ENCODE measurements at places on chromosomes 3 and 15. TPM values are rescaled to one million over a fixed set of nuclear protein-coding genes. Genes with fewer than 3 reads are reported as not detected.
A peak's percentile ranks its signal among the peaks of the same experiment; 100 is the strongest.

LSMEM2 gene
- total RNA-seq: not detected

GOLGA8R gene
- total RNA-seq: 0.69 TPM

HYPK gene
- 19.7 TPM for total RNA-seq

ATP8B4 gene
- 2.8 TPM for total RNA-seq

EPHB1 gene
- total RNA-seq: 2.1 TPM

IQCF5 gene
- total RNA-seq: not detected

MED12L gene
- total RNA-seq: 2.7 TPM

TAGLN3 gene
- not detected for total RNA-seq

COLQ gene
- total RNA-seq: 5.1 TPM

ARNT2 gene
- total RNA-seq: not detected

LTK gene
- 2.0 TPM for total RNA-seq

MITF gene
- 0.44 TPM for total RNA-seq

EXD1 gene
- not detected for total RNA-seq

CADPS gene
- total RNA-seq: not detected

RASL12 gene
- total RNA-seq: not detected

GRCh38 chr3:198032039-198032936 is 72.3 kb downstream of the LMLN start:
- no peaks in the 10 kb centered on the region for H3K36me3 ChIP-seq
- DNase-seq: no peak

DNA sequence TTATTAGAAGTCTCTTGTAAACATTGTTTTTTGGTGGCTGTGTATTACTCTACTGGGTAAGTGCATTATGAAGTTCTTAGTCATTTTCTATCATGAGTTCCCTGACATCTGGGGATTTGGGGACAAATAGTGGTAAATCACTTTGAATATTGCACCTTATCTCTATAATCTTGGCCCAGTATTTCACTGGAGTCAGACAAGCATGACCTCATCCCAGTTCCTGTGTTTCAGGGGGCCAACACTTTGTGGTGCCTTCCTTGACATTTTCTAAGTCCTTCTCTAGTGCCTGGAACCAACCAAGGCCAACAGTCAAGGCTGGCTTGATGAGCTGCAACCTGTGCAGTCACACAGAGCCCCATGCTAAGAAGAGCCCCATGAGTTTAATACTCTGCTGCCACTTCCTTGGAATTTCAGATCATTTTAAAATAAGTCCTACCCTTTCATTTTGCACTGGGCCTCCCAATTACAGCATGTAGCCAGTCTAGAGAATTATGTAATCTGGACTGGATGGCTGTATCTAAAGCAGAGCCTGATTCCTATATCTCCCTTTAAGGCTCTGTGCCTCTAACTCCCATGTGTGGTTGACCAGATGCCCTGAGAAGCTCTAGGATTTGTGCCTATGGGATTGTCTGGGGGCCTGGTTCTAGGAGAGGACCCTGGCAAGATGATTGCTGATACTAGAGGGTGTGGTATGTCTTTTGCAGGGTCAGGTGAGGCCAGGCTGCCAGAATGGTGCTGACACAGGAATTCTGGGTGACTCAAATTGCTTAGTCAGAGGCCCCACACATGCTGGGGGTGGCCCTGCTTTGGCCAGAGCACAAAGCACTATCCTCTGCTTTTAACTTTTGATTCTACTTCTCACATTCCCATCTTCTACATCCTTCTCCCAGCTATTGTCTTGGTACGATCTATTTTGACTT is 319.6 kb upstream of the TBC1D5 start:
- no peak for DNase-seq

DNA sequence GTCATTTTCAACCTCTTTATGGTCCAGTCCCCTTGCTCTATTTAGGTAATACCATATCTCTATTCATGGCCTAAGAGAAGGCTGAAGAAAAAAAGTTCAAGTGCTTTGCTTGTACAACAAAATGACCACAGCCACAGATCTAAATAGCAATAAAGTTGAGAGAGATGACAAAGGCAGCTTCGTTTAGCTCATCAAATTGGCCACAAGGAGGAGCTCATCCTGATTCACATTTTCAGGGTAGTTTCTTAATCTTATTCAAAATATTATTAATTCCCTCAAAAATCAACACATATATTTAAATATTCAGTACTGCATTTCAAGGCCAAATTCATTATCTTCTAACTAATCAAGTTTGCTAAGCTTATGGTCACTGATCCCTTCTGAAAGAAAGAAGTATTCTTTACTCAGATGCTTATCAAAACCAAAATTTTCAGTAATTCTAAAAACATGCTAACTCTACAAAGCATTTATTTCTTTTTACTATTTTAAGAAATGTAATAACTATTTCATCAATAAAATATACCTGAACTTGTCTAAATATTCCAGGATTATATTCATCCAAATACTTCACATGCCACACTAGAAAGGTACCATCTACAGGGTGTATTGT is 85.5 kb downstream of the DMXL2 start:
- H3K36me3 ChIP-seq: no peaks in the 10 kb centered on the region
- H3K4me3 ChIP-seq: no peak overlapping the region
- H3K27me3 ChIP-seq: peaks cover 3% of the 10 kb centered on the region
- no peaks in the 10 kb centered on the region for H3K4me1 ChIP-seq
- H3K27ac ChIP-seq: no peak overlapping the region

GRCh38 chr15:62879770-62880169 is 162.8 kb upstream of the TPM1 start:
- no peak overlapping the region for H3K4me3 ChIP-seq
- H3K36me3 ChIP-seq: no peaks in the 10 kb centered on the region
- no peaks in the 10 kb centered on the region for H3K27me3 ChIP-seq
- DNase-seq: no peak
- no peak overlapping the region for H3K27ac ChIP-seq

DNA sequence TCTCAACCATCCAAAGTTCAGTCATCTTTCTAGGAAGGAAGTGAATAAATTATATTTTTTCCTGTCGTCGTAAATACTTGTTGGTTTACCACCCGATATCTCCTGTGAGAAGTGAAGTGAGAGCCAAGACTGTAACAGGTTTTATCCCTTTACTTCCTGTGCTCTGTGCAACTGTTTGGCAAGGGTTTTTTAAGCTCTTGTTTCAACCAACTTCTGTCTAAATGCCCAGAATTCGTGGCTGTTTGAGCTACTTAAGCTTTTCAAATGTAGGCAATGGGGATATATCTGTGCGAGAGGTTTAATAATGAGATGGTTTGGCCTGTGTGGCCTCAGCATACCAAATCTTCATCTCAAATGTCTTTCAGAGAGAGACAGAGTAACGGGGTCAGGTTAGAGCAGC is 134.7 kb downstream of the LRTM1 start:
- no peak overlapping the region for H3K27ac ChIP-seq
- DNase-seq: no peak

- H3K27ac ChIP-seq: no peak overlapping the region
- H3K4me1 ChIP-seq: no peaks in the 10 kb centered on the region
- DNase-seq: no peak
- no peaks in the 10 kb centered on the region for H3K36me3 ChIP-seq
Observed at GRCh38 chr3:154188846-154189245, 67.7 kb downstream of the ARHGEF26 start.

- no peak overlapping the region for H3K27ac ChIP-seq
- H3K27me3 ChIP-seq: no peaks in the 10 kb centered on the region
- H3K36me3 ChIP-seq: no peaks in the 10 kb centered on the region
- no peak for DNase-seq
Observed at GRCh38 chr15:98778960-98779359, 130.6 kb downstream of the IGF1R start.

GRCh38 chr3:183584246-183584913 is 28.9 kb upstream of the KLHL6 start:
- no peaks in the 10 kb centered on the region for H3K27me3 ChIP-seq
- H3K4me3 ChIP-seq: no peak overlapping the region
- DNase-seq: no peak
- H3K27ac ChIP-seq: no peak overlapping the region
- H3K4me1 ChIP-seq: peaks cover 36% of the 10 kb centered on the region
- H3K36me3 ChIP-seq: no peaks in the 10 kb centered on the region

- H3K4me1 ChIP-seq: no peaks in the 10 kb centered on the region
- no peak for DNase-seq
- no peaks in the 10 kb centered on the region for H3K36me3 ChIP-seq
- no peak overlapping the region for H3K4me3 ChIP-seq
- H3K27ac ChIP-seq: no peak overlapping the region
Observed at GRCh38 chr3:133049491-133049890, 11.3 kb downstream of the TMEM108 start.

GRCh38 chr3:48612309-48612708 is 2.9 kb upstream of the UQCRC1 start:
- no peaks in the 10 kb centered on the region for H3K27me3 ChIP-seq
- H3K36me3 ChIP-seq: no peaks in the 10 kb centered on the region
- H3K4me3 ChIP-seq: no peak overlapping the region
- peaks cover 9% of the 10 kb centered on the region for H3K4me1 ChIP-seq
- H3K27ac ChIP-seq: no peak overlapping the region

DNA sequence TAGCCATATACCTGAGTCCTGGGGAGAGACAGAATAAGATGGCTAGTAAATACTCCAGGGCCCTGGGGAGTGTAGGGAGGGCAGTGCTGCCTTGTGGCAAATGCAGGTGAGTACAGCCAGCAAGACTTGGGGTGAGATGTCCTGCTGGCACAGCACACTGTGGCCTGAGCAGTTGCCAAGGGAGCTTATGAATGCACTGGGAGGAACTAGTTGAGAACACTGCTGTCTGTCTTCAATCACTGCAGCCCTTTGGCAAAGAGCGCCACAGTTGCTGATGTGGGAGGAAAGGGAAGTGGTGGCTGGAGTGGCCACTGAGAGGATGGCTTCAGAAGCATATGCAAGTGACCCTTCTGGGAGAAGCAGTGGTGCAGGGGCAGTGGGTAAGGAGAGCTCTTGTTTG is 264.6 kb downstream of the RORA start:
- DNase-seq: no peak
- H3K27ac ChIP-seq: no peak overlapping the region
- H3K27me3 ChIP-seq: peaks cover 2% of the 10 kb centered on the region
- no peaks in the 10 kb centered on the region for H3K36me3 ChIP-seq
- no peak overlapping the region for H3K4me3 ChIP-seq

DNA sequence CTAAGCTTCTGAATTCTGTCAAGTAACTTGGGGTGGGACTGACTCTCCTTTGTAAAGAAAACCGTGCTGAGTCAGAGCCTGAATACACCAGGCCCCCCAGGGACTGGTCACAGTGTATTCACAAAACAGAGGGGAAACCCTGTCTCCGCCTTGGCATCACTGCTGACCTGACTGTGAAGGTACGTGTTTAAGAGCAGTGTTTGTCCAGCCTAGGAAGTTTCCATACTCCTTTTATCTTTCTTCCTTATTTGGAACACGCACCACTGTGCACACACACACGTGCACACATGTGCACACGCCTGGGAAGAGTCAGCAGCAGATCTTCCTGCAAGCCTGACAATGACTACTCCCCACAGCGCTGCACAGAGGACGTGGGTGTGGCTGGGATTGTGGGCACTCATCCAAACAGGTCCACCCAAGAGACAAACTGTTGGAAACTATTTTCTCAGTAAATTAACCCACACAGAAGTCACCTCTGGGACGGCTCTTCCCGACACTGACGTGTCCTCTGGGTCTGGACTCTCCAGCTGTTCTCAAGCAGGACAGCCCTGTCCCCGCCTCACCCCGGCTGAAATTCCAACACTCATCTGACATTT is 87.7 kb downstream of the ATP10A start:
- no peak overlapping the region for H3K27ac ChIP-seq
- no peak for DNase-seq
- peaks cover 4% of the 10 kb centered on the region for H3K36me3 ChIP-seq
- no peak overlapping the region for H3K4me3 ChIP-seq

GRCh38 chr15:48177766-48178647 is at the start of gene MYEF2:
Gene MYEF2 (minus strand): TSS chr15:48178295. CDS start chr15:48178237, 58 bp downstream.
- H3K27ac ChIP-seq: peak within 1 kb of the TSS; percentile 28
- H3K36me3 ChIP-seq: no peaks in the 10 kb centered on the region
- peaks cover 7% of the 10 kb centered on the region for H3K27me3 ChIP-seq
- peak within 1 kb of the TSS; percentile 83 for H3K4me3 ChIP-seq
- peak; percentile 25 for DNase-seq
- H3K4me1 ChIP-seq: peaks cover 10% of the 10 kb centered on the region

DNA sequence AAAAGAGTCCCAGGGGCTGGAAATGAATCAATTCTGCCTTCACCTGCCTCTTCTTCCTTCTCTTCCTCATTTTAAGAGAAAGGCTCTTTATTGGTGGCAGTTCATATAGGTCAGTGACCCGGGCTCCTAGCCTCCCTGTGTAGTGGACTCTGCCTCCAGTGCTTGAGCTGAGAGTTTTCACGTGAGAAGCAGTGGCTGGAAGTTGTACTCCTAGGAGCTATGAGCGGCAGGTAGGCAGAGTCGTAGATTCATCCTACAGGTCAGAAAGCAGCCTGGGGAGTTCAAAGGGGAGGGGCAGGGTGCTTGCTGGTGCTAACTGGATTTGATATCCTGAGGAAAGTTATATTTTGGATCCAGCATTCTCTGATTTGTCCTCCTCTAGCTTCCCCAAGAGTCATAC is 101.1 kb downstream of the RPLP1 start:
- H3K4me3 ChIP-seq: no peak overlapping the region
- DNase-seq: no peak
- H3K27ac ChIP-seq: no peak overlapping the region
- no peaks in the 10 kb centered on the region for H3K36me3 ChIP-seq
- H3K27me3 ChIP-seq: no peaks in the 10 kb centered on the region

DNA sequence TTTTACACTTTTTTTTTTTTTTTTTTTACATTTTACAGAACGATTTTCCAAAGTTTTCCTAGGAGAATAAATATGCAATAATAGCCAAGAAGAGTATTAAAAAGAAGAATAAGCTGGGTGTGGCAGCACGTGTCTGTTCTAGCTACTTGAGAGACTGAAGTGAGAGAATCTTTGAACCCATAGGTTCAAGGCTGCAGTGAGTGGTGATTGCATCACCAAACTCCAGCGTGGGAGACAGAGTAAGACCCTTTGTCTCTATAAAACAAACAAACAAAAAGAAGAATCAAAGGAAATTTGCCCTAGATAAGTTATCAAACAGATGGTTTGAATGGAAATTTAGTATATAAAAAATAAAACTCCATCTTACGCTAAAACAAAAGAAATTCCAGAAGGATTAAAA is 13.3 kb downstream of the XRN1 start:
- H3K27me3 ChIP-seq: no peaks in the 10 kb centered on the region
- H3K4me1 ChIP-seq: peaks cover 7% of the 10 kb centered on the region
- H3K27ac ChIP-seq: no peak overlapping the region
- no peak for DNase-seq
- no peak overlapping the region for H3K4me3 ChIP-seq
- peaks cover 38% of the 10 kb centered on the region for H3K36me3 ChIP-seq

GRCh38 chr15:96888764-96889163 is 558.3 kb downstream of the NR2F2 start:
- no peak overlapping the region for H3K4me3 ChIP-seq
- no peaks in the 10 kb centered on the region for H3K27me3 ChIP-seq
- no peaks in the 10 kb centered on the region for H3K4me1 ChIP-seq
- H3K27ac ChIP-seq: no peak overlapping the region
- H3K36me3 ChIP-seq: no peaks in the 10 kb centered on the region

GRCh38 chr3:127787071-127787490 is 35.2 kb downstream of the MGLL start:
- DNase-seq: no peak
- H3K36me3 ChIP-seq: no peaks in the 10 kb centered on the region
- no peaks in the 10 kb centered on the region for H3K27me3 ChIP-seq

All from CD4-positive, CD25-positive, alpha-beta regulatory T cell (primary cell).